ENCODE measurements at places on chromosomes 3 and 15.

GRCh38 chr3:157042226-157042625, 117.7 kb downstream of the CCNL1 start:
- no peak for DNase-seq

DNA sequence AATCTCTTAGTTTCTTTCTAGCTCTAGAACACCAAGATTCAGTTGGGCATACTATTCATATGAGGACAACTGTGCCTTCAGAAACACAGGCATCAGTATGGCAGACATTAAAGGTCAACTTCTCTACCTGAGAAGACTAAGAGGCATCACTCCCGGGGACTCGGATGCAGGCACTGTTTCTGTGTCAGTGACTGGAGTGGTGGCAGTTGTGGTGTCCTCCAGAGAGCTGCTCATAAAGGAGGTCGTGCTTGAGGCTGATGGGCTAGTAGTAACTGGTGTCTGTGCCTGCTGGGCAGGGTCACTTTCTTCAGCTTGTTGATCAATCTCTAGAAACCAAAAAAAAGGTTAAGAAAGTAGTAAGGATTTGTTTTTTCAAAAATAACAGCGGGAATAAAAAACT, 75.2 kb downstream of the FBXL22 start:
- no peak for DNase-seq

GRCh38 chr15:51105430-51106016, 10.8 kb upstream of the TNFAIP8L3 start:
- DNase-seq: no peak

DNA sequence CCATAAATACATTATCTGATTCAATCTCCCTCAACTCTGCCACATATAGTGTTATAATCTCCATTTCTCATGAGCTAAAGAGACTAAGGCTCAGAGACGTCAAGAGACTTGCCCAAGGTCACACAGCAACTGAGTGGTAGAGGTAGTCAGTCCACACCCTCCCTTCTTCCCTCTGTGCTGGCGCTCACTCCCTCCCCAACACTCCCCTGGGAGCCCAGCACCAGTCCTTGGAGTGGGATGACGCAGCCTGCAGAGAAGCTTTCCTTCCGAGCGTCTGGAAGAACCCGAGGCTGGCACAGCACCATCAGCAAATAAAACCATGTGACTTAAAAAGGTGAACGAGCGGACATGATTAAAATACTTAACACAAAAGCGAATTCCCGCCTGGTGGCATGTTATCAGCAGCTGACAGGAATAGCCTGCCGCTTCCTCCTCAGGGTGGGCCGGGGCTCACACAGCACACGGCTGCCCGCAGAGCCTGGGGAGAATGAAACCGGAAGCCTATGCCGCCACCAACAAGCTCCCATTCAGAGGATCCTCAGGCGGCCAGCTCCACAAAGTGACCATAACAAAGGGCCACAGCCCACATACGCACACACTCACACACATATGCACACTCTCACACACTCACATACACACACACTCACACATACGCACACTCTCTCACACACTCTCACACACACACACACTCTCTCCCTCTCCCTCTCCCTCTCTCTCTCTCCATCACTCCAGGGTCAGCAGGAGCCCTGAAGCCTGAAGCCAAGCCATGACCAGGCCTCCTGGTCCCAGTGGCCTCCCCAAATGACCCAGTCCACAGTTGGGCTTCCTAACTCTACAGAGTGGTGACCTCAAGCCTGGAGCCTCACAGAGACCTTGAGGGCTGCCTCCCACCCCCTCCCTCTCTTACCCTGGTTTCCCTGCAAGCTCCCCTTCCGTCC, 120.5 kb downstream of the XXYLT1 start:
- no peak for DNase-seq

GRCh38 chr3:43893727-43894126, 203.0 kb downstream of the ABHD5 start:
- DNase-seq: no peak

GRCh38 chr15:55917881-55918296, 75.5 kb downstream of the NEDD4 start:
- no peak for DNase-seq

DNA sequence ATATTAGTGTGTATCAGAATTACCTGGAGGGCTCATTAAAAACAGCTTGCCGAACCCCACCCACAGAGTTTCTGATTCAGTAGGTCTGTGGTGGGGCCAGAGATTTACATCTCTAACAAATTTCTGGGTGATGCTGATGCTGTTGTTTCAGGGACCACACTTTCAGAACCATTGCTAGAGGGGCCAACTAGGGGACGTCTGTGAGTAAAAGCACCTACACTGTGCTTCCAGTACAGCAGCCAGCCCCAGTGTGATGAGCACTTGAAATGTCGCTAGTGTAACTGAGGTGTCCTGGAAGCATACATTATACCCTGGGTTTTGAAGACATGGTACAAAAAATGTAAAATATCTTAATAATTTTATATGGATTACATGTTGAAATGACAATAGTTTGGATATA, 33.0 kb downstream of the AGTR1 start:
- no peak for DNase-seq

- DNase-seq: no peak
These were observed 9.3 kb upstream of the UBE2E2 start for GRCh38 chr3:23193831-23194230.

GRCh38 chr3:122515870-122516269, 1.1 kb upstream of the KPNA1 start:
- DNase-seq: no peak

- no peak for DNase-seq
These were observed 78.4 kb downstream of the NR2E3 start for GRCh38 chr15:71888797-71889196.

DNA sequence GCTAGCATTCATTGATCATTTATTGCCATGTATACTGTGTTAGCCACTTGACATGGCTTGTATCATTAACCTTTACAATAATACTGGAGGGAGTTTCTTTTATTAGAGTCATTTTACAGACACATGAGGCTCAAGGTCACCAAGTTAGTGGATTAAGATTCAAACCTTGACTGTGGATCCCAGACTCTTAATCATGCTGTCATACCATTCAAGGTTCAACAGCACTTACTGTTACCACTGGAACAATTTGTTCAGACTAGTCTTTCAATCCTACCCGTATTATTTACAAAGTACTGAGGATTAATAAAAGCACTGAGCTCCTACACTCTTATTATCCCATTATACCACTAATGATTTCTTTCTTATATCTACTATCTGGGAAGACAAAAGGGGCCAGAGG, 1.2 kb downstream of the COX17 start:
- no peak for DNase-seq

DNA sequence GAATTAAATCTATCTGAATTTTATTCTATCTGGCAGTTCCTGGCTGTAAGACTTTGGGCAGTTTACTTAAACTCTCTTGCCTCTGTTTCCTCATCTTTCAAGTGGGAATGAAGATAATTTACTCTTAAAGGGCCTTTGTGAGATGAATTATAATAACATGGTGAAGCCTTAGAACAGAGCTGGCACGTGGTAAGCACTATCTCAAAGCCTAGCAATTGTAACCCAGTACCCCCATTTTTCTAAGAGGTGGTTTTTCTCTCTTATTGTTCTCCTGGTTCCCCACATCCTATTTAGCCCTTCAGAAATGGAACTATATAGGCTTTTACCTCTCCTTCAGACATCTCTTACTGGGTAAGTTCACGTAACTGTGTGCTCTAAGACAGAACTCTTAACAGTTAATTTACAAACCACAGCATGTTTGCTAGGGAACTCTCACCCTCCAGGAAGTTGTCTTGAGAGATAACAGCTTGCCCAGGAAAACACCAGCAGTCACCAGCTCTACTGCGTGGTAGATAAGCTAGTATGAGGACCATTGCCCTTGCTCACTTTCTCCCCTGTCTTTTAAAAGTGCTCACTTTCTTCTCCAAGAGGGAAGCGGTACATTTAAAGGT, 12.3 kb upstream of the CRBN start:
- DNase-seq: no peak

GRCh38 chr3:188417766-188418165, 263.8 kb downstream of the LPP start:
- no peak for DNase-seq

DNA sequence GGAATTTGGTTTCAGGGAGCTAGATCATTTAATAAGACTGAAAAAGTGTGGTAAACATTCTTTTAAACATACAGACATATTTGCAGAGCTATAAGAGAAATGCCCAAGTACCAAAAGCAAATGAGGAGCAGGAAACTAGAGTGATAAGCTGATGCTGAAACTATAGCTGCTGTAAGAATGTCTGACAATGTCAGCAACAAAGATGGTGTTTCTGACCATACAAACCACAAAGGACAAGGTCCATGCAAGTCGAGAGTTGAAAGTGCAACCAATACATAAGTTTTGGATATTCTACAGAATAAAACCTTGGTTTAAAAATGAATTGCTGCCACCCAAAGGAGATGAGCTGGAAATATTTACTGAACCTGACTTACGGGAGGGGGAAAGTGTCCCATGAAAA, 610.2 kb downstream of the TBL1XR1 start:
- no peak for DNase-seq

DNA sequence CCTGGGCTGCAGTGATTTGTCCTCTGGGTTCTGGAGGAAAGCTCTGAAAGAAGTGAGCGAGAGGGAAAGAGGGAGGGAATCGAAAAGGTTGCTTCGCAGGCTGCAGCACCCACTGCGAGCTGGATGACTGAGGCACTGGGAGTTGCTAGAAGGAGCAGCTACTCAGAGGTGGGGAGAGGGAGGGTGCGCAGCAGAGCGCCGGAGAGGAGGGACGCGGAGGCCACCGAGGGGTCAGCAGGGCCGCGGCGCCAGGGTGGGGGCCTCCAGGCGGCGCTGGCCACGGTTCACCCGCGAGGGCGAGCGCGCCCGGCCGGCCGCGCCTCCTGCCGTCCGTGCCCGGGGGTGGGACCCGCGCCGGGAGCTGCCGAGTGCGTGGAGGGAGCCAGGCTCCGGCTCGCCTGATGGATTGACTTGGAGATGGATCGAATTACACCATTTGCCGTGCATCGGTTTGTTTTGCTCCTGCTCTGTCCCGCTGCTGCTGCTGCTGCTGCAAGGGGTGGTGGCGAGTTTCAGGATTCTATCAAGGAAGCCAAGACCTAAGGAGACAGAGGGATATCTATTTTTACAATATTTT, at the start of gene SEMA6D:
Gene SEMA6D, plus strand, starts transcription at position 470 of the 577 bp plus-strand sequence. CDS start 42,294 bp downstream, outside the sequence.
- no peak for DNase-seq

DNA sequence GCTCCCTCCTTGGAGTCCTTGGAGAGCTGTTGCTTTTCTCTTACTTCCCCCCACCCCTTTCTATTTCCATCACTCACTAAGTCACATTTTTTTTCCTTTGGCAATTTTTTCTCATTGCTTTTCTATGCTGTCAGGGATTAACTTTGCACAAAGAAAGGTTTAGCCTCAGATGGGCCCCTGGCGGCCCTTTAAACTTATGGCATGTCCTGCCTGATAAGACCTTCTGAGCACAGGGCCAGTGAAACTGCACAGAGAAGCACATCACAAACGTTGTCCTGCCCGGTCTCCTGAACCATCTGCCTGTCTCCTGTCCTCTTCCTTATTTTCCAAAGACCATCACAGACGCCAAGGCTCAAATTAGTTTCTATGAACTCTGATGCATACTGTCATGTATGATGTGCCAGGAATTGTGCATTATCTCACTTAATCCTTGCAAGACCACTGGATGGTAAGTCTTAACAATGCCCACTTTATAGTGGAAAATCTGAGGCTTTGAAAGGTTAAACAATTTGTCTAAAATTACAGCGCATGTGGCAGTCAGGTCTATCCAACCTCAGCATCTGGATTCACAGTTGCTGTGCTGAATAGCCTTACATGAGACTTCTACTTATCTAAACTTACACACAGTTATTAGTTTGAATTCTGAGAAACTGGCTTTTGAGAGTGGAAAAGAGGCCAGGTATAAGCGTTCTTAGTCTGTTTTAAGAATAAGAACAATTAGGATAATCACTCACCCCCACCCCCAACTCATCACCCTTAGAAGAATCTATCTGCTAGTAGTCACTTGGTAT, 648.1 kb downstream of the NTRK3 start:
- DNase-seq: no peak

DNA sequence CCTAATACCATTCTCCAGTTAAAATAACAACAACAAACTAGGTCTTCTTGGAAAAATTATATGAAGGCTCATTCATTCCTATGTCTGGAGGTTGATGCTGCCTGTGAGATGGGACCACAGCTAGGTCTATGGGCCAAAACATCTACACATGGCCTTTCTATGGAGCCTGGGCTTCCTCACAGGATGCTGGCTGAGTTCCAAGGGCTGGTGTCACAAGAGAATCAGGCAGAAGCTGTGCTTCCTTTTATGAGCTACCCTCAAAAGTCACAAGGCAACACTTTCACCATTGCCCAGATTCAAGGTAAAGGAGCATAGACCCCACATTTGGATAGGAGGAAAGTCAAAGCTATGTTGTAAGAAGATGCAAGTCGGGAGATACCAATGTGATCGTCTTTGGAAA, 4.6 kb upstream of the RTP2 start:
- no peak for DNase-seq

- DNase-seq: no peak
These were observed 518.9 kb downstream of the TUSC7 start for GRCh38 chr3:117228466-117228865.

All from effector memory CD8-positive, alpha-beta T cell (primary cell).